ENCODE measurements at places on chromosomes 6 and 20.

GRCh38 chr20:48722737-48723191 is 105.0 kb downstream of the PREX1 start:
- no peaks in the 10 kb centered on the region for H3K27me3 ChIP-seq
- H3K4me3 ChIP-seq, result peak overlapping the region; percentile 47
- no peak for DNase-seq
- H3K4me1 ChIP-seq, result peaks cover 70% of the 10 kb centered on the region

DNA sequence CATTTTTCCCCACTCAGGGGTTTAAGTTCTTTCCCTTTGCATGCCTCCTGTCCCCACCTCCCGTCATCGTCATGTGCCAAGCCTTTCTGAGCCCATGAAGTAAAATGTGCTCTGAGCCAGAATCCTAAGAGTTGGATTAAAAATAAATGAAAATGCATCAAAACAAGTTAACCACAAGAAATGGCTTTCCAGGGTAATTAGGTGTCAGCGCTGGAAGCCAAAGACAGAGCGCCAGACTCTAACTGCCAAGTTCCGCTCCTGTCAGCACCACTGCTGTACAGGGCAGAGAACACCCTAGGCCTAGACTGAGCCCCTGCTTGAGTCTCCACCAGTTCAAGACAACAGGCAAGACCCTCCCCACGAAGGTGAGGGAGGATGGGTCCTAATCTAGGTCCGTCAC is 5.5 kb upstream of the C20orf202 start:
- no peaks in the 10 kb centered on the region for H3K36me3 ChIP-seq
- H3K4me3 ChIP-seq, result no peak overlapping the region
- H3K4me1 ChIP-seq, result no peaks in the 10 kb centered on the region
- no peak for DNase-seq
- peaks cover 10% of the 10 kb centered on the region for H3K27me3 ChIP-seq
- H3K27ac ChIP-seq, result no peak overlapping the region

GRCh38 chr20:17912916-17913315 is 55.7 kb downstream of the SNX5 start:
- no peaks in the 10 kb centered on the region for H3K4me1 ChIP-seq
- no peak overlapping the region for H3K27ac ChIP-seq
- peaks cover 32% of the 10 kb centered on the region for H3K27me3 ChIP-seq
- H3K4me3 ChIP-seq, result no peak overlapping the region
- DNase-seq, result no peak

- no peak for DNase-seq
- H3K27ac ChIP-seq, result peak overlapping the region; percentile 25
- no peak overlapping the region for H3K4me3 ChIP-seq
These were observed 11.8 kb downstream of the SCML4 start for GRCh38 chr6:107812234-107812769.

DNA sequence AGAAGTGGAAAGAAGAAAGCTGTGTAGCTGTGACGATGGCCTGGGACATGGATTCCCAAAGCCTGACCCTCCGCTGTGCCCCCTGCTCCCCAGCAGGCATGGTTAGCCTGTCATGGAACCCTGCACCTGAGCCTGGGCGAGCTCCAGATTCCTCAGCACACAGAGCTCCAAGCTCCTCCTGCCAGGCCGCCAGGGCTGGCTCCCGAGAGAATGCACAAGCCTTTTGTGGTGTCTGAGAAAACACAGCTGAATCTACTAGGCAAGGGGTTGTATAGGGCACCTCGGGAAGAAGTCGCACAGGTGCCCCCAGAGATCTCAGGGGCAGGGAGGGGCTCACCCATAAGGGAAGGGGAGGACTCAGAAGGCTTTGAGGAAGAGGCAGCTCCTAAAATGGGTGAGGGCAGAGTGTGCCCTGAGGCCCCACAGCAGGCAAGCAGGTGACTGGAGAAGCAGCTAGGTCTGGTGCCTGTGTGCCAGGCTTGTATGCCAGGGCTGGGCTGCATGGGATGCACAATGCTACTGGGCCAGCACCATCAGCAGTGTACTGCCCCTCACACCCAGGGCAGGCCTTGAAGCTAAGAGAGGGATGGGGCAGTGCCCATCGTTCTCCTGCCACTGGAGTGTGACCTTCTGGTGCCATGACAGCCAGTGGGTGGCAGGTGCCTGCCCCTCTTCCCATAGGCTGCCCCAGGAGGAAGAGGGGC is 64.3 kb upstream of the CD93 start:
- no peak for DNase-seq
- H3K4me3 ChIP-seq, result no peak overlapping the region
- H3K27ac ChIP-seq, result no peak overlapping the region

DNA sequence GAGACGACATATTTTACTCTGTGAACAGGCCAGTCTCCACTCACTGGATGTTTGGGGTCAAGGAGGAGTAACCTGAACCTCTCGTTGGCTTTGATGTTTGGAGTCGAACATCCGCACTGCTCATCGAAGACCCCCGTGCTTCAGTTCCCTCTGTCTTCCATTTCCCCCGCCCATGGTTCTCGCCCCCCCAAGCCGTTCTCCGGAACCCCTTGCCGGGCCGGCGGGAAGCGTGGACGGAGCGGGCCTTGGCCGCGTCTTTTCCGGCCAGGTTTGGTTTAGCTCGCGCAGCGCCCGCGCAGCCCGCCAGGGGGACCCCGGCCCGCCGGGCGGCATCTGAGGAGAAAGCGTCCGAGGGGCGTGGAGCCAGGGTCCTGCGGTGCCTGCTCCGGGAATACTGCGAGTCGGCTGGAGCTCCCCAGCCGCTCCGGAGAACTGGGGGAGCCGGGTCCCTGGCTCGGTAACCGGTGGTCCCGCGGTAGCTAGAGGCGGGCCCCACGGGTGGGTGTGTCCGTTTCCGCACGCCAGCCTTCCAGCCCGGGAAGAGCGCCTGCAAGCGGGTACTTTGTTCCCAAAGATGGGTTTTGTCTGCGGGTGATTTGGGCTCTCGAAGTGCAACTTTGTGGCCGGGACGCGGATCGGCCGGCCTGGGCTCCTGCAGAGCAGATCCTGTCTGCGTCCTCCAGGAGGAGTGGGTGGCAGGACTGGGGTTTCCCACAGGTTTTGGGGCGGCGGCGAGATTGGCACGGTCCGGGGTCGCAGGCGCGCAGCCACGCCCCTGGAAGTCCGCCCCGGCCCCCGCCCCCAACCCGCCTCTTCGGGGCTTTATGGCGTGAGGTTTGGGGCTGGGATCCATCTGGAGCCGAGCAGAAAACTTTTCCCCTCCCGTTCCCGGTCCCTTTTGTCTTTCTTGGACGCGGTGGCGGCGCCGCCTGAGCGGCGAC is at the start of gene TMEM200A:
TSS of gene TMEM200A (plus strand) at position 852 of the 941 bp plus-strand sequence. CDS start 74,406 bp downstream, outside the sequence.
- H3K4me3 ChIP-seq, result peak within 1 kb of the TSS; percentile 78
- H3K36me3 ChIP-seq, result no peaks in the 10 kb centered on the region
- peaks cover 16% of the 10 kb centered on the region for H3K4me1 ChIP-seq
- H3K27ac ChIP-seq, result no peak within 1 kb of the TSS

GRCh38 chr6:158649289-158650143 is at the start of gene SYTL3:
SYTL3 (plus strand) TSS chr6:158650054; CDS start chr6:158663269, 13,215 bp downstream.
- peak within 1 kb of the TSS; percentile 100 for H3K27ac ChIP-seq
- peaks cover 4% of the 10 kb centered on the region for H3K36me3 ChIP-seq
- H3K4me3 ChIP-seq, result peak within 1 kb of the TSS; percentile 86
- peaks cover 49% of the 10 kb centered on the region for H3K4me1 ChIP-seq

DNA sequence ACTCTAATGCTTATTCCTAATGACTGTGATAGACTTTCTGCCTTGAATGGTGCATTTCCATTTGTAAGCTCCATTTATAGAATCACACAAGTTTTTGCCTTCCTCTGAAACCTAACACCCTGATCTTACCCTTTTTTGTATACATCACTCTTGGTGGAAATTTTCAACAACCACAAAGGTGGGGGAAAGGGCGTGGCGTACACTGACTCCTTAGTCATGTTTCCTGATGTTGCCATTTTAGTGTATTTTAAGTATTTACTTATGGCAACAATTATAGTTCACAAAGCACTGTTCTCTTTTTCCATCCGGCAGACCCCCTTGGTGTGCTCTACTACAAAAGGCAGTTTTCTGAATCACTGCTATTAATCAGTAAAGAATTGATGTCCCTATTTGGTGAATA is 92.0 kb downstream of the ATXN1 start:
- no peak overlapping the region for H3K27ac ChIP-seq
- no peak for DNase-seq
- no peak overlapping the region for H3K4me3 ChIP-seq
- H3K27me3 ChIP-seq, result no peaks in the 10 kb centered on the region

DNA sequence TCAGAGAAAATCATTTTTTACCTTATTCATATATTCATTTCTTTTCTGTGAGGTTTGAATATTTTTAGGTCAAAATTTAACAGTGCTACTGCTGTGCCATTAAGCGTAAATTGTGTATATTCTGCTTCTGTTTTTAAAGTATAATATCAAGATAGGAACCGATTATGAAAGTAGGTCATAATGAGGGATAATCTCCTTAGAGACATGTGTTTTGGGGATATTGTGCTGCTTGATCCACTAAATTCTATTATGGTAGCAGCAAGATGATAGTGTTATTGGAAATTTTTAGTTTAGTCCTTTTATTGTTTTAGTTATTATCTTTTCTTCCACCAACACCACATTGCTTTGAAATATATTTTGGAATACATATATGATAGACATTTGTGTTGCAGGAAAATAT is 244.0 kb downstream of the RIMS1 start:
- no peaks in the 10 kb centered on the region for H3K27me3 ChIP-seq
- H3K4me1 ChIP-seq, result no peaks in the 10 kb centered on the region
- H3K27ac ChIP-seq, result no peak overlapping the region
- no peak for DNase-seq
- no peak overlapping the region for H3K4me3 ChIP-seq
- no peaks in the 10 kb centered on the region for H3K36me3 ChIP-seq

- no peaks in the 10 kb centered on the region for H3K27me3 ChIP-seq
- H3K4me1 ChIP-seq, result no peaks in the 10 kb centered on the region
- no peak for DNase-seq
- no peaks in the 10 kb centered on the region for H3K36me3 ChIP-seq
- no peak overlapping the region for H3K27ac ChIP-seq
These were observed 816.5 kb upstream of the GJE1 start for GRCh38 chr6:141316236-141316635.

DNA sequence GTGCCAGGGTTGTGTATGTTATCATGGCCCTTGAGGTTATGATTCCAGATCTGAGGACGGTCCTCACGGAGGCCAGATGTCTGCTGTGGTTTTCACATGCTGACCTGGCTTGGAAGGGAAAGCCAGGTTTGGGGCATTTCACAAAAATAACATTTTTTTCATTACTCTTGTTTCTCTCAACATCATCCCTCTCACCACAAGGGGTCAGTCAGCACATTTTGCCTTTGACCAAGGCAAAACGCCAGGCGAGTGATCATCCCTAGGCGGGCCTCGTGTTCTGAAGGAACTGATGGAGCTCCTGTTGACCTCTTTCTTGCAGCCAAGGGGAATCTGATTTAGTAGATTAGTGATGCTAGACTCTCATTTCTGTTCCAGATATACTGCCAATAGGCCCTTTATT is 133.5 kb downstream of the TBC1D7 start:
- no peaks in the 10 kb centered on the region for H3K36me3 ChIP-seq
- peak; percentile 21 for DNase-seq
- no peak overlapping the region for H3K27ac ChIP-seq
- no peak overlapping the region for H3K4me3 ChIP-seq
- peaks cover 4% of the 10 kb centered on the region for H3K27me3 ChIP-seq

DNA sequence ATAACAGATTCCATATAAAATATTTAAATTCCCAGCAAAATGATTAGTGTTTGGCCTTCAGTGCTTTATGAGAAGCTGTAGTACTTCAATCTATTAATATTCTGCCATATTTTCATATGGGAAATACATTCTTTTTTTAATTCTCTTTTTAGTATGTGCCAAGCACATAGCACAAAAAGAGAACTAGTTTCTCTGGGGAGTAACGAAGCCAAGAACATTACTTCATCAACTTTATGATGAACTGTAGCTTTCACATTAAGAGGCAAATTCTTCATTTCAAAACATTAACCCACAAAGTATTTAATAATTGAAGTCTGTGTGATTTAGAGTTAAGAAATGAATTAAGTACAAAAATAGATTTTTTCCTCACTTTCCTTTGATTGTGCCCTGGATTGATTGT is 281.0 kb upstream of the EYS start:
- no peaks in the 10 kb centered on the region for H3K4me1 ChIP-seq
- H3K27me3 ChIP-seq, result no peaks in the 10 kb centered on the region
- no peak overlapping the region for H3K27ac ChIP-seq
- no peak for DNase-seq

GRCh38 chr6:134289204-134289575 is 28.7 kb downstream of the SGK1 start:
- H3K27ac ChIP-seq, result peak overlapping the region; percentile 54
- H3K36me3 ChIP-seq, result no peaks in the 10 kb centered on the region
- H3K4me3 ChIP-seq, result no peak overlapping the region
- H3K4me1 ChIP-seq, result peaks cover 22% of the 10 kb centered on the region

GRCh38 chr6:30810813-30811339 is 66.5 kb upstream of the IER3 start:
- H3K27me3 ChIP-seq, result peaks cover 5% of the 10 kb centered on the region
- H3K4me1 ChIP-seq, result peaks cover 31% of the 10 kb centered on the region
- no peaks in the 10 kb centered on the region for H3K36me3 ChIP-seq
- peak overlapping the region; percentile 6 for H3K4me3 ChIP-seq
- peak; percentile 24 for DNase-seq

- H3K27ac ChIP-seq, result no peak overlapping the region
- H3K36me3 ChIP-seq, result no peaks in the 10 kb centered on the region
- no peak for DNase-seq
- H3K4me3 ChIP-seq, result no peak overlapping the region
- no peaks in the 10 kb centered on the region for H3K27me3 ChIP-seq
- no peaks in the 10 kb centered on the region for H3K4me1 ChIP-seq
These were observed 529.0 kb downstream of the TBC1D32 start for GRCh38 chr6:120805276-120805675.

GRCh38 chr6:124993327-124993726 is 31.1 kb downstream of the RNF217 start:
- no peak overlapping the region for H3K4me3 ChIP-seq
- no peak for DNase-seq
- H3K4me1 ChIP-seq, result no peaks in the 10 kb centered on the region
- no peaks in the 10 kb centered on the region for H3K27me3 ChIP-seq
- no peak overlapping the region for H3K27ac ChIP-seq
- H3K36me3 ChIP-seq, result no peaks in the 10 kb centered on the region

- DNase-seq, result no peak
- H3K27me3 ChIP-seq, result peaks cover 3% of the 10 kb centered on the region
- no peak overlapping the region for H3K4me3 ChIP-seq
- no peaks in the 10 kb centered on the region for H3K4me1 ChIP-seq
- no peak overlapping the region for H3K27ac ChIP-seq
- no peaks in the 10 kb centered on the region for H3K36me3 ChIP-seq
These were observed 236.2 kb downstream of the TAF4 start for GRCh38 chr20:61829526-61829925.

GRCh38 chr20:13271977-13272975 is 51.2 kb downstream of the ISM1 start:
- no peaks in the 10 kb centered on the region for H3K36me3 ChIP-seq
- H3K27ac ChIP-seq, result no peak overlapping the region
- H3K4me1 ChIP-seq, result no peaks in the 10 kb centered on the region
- peaks cover 7% of the 10 kb centered on the region for H3K27me3 ChIP-seq
- DNase-seq, result no peak
- H3K4me3 ChIP-seq, result no peak overlapping the region

DNA sequence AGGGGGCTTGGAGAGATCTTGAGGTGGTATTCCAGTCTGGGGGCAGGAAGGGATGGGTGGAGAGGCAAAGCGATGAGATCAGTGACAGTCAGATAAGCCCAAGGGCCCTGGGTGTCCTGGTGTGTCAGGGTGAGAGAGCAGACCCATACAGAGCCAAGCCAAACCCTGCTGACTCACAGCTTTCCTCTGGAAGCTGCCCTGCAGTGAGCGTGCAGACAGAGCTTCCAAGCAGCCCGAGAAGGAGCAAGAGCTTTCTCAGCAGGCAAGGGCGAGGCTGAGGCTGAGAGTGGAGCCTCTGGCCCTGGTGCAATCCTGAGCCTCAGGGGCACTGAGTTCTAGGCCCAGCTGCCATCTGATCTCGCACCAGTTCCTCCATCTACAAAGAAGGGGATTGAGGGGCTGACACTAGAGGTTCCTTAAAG is 91.1 kb upstream of the HIVEP1 start:
- H3K4me1 ChIP-seq, result no peaks in the 10 kb centered on the region
- H3K27me3 ChIP-seq, result no peaks in the 10 kb centered on the region
- H3K27ac ChIP-seq, result no peak overlapping the region
- no peak overlapping the region for H3K4me3 ChIP-seq
- no peaks in the 10 kb centered on the region for H3K36me3 ChIP-seq
